ENCODE measurements at places on chromosomes 4 and X. TPM values are rescaled to one million over a fixed set of nuclear protein-coding genes. Genes with fewer than 3 reads are reported as not detected.

Gene ZNF185
- 26.9 TPM for total RNA-seq

Gene HPGD
- 2.9 TPM for total RNA-seq

Gene LONRF3
- 5.9 TPM for total RNA-seq

Gene FAM236A
- not detected for total RNA-seq

Gene KIAA1210
- 0.27 TPM for total RNA-seq

Gene TMEM154
- 3.7 TPM for total RNA-seq

Gene COL25A1
- 6.2 TPM for total RNA-seq

Gene KIT
- total RNA-seq = 4.9 TPM

Gene SPANXN5
- total RNA-seq = not detected

Gene SNX12
- 65.6 TPM for total RNA-seq

Measured in sciatic nerve (tissue), 2 donors.